ENCODE measurements at places on chromosomes 1 and 21.

- no peak for DNase-seq
Observed at GRCh38 chr1:95622609-95623008, 388.6 kb downstream of the RWDD3 start.

DNA sequence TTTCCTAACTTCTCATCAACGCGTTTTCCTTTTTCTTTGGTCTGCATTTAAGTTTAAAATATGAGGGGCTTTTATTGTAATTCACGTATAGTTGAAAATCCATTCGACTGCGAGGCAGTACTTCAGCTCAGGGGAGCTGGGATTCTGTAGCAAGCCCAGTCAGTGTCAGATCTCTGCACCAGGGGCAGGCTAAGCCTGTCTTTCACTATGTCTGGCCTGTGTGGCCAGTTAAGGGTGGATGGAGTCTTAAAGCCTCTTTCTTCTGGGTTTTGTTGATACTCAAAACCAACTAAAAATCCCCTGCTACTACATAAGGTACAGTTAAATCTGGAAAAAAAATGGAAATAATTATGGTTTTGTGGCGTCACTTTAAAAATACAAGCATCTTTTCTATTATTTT, 124.7 kb downstream of the TYW3 start:
- DNase-seq: no peak

- no peak for DNase-seq
Observed at GRCh38 chr1:7786795-7787194, 2.7 kb downstream of the PER3 start.

DNA sequence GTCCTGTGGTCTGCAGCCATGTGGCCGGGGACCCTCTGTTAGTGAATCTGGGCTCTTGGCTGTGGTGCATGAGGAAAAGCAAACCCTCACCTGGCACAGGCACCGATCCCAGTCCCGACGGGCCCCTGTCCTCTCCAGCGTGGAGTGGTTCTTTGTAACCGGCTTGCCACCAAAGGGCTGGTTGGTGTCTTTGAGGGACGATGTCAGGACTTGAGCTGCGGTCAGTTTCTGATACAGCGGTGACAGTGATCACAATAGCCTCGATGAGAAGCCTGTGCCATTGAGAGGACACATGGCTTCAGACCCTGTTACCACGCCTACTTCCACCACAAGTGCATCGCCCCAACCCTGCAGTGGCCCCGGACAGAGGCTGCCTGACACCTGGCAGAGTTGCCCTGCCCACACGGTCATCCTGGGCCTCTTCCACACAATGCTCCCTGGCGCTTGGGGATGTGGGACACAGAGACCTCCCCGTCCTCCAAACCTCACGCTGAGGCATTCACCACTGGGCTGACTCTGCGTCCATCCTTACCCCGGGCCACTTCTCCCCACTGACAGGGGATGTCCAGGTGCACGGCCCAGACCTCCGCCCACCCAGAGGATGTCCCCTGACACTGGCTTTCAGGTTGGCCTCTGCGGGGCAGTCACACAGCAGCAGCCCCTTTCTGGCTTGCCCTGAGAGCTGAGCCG, 18.8 kb upstream of the ACTRT2 start:
- no peak for DNase-seq

DNA sequence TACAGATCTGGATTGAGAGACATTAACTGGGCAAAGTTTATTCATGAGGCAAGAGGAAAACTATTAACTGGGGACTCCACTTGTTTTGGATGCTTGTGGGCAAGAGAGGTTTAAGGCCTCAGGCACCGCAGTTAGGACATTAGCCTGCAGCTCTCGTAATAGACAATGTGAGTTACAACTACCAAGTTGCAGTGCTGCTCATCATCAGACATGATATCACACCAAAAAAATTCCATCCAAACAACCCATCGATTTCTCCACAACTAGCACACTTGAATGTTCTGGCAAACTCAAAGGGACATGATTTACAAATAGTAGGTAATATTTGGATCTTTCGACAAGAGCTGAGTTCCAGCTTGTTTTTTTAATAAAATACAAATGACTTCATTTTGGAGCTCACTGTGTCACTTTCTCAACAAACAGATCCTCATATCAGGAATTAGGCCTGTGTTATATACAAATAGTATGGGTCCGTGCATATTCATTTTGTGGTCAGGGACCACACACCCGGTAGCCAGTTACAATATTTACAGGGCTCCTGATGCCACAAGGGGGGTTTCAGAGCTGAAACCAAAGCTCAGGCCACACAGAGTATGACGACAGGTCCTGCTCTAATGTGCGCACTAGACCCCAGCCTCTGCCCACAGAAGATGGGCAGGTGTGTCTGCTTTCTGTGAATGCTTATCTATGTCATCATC, 128.0 kb downstream of the TGFBR3 start:
- no peak for DNase-seq

DNA sequence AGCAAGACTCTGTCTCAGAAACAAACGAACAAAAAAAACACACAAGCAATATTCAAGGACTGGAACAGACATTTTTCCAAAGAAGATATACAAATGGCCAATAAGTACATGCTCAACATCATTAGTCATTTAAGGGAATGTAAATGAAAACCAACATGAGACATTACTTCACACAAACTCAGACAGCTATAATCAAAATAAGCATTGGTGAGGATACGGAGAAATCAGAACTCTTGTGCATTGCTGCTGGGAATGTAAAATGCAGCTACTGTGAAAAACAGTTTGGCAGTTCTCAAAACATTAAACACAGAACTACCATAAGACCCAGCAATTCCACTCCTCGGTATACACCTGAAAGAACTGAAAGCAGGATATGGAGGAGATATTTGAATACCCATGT, 15.4 kb downstream of the NOL9 start:
- no peak for DNase-seq

- DNase-seq: no peak
Observed at GRCh38 chr1:58072450-58072849, 474.1 kb downstream of the OMA1 start.

DNA sequence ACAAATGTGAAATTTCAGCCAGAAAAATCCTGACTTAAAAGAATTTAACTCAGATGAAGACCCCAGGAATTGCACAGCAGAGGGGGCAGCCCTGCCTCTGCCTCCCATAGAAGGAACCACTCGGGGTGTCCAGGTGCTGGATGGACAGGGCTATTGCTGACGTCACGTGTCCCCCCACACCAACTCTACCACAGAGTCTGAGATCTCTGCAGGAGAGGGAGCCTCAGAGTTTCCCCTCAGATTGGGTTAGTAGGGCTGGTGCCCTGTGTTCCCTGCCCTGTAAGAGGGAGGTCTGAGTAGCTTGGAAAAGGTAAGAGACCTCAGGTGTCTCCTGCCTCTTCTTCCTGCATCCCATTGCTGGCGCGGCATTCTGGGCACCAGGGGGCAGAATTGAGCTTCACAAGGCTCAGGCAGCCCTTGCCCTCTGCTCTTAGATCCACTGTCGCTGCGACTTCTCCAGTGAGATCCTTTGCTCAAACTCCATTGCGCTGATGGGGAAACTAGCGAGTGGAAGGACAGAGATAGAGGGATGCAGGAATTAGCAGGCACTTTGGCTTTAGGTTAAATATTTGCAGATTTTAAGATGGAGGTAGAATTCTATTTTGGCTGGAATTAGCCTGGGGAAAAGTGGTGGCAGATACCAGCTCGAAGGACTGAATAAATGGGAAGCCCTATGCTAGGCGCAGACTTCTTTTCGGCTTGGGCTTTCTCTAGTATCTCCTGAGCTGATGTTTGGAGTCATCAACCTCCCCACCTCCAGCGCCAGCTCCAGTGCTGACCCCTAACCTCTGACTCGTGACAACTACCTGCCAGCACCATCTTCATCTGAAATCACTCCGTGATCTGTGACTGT, 42.8 kb upstream of the DMBX1 start:
- peak; percentile 63 for DNase-seq

GRCh38 chr1:113674591-113674990, 84.7 kb downstream of the PHTF1 start:
- DNase-seq: no peak

GRCh38 chr1:4380564-4381168, 273.7 kb upstream of the AJAP1 start:
- no peak for DNase-seq

DNA sequence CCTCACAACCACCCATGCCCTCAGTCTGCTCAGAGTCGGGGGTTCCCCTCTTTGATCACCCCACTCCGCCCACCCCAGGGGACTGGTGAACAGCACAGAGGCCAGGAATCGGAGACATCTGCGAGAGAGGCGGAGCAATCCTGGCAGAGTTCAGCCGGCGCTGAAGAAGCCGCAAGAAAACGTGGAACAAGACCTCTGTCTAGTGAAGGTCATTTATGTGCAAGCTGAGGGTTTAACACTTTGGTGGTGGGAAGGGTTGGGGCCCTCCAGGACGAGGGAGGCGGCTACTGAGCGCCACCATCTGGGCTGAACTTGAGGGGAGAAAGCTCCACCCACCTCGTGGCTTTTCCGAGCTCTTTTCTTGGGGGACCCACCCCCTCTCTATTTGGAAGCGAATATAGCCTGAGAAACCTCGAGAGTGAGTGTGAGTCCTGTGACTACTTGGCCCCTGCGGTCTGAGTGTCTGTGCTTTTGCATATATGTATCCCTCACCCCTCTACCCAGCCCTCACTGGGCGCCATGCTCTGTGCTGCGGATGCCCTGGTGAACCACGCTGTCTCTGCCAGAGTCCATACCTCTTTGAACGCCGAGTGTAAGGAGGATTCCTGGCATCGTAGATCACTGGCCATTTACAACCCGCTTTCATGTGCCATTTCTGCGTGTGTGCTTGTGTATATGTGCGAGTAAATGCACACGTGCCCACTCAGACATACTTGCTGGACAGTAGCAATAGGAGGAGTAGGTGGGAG, 1.2 kb upstream of the EPHA10 start:
- DNase-seq: no peak

- no peak for DNase-seq
Observed at GRCh38 chr1:75265792-75266191, 131.6 kb downstream of the LHX8 start.

DNA sequence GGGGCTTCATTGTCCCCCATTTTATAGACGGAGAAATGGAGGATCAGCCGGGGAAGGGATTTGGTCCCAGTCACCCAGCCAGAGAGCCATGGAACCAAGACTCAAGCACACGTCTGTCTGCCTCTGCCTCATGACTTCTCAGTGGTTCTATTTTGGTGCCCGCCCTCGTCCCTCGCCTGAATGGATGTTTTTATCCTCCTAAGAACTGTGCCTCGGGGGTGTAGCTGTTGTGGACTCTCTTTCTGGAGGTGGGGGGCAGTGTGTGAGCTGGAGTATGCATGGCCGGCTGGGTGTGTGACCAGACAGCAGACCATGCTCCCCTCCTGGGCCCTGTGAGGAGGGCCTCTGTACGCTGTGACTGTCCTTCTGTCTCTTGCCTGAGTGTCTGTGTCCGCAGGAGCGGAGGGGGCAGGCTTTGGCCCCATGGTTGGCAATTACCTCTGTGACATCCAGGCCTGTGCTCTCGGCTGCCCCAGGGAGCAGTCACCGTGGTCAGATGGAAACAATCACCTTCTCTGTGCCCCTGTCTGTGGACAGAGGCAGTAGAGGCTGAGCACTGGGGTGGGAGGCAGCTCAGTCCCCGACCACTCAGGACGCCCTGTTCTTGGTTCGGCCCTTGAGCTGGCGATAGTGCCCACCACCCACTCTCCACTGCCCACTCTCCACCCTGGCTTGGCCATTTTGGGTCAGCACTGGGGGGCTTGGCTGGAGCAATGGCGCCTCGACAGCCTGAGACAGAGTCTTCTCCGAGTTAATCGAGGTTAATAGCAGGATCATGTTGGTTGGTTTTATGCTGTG, 20.4 kb downstream of the WNT4 start:
- no peak for DNase-seq

DNA sequence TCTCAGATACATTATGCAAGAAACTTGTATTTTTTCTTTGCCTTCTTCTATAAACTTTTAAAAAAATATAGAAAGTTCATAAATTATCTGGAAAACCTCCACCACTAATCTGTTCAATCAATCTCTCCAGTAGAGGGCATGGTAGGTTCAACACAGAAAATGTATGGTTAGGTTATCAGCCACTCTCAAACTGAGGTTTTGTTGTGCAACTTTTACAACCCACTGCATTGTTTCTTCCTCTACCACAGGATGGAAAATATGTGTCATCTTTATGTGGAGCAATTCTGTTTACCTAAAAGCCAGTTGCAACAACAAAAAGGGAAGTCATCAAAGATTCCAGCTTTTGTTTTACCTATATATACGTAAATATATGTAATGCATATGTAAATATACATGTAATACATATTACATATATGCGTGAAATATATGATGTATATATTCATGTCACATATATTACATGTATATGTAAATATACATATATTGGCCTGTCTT, 3.0 kb upstream of the RGS2 start:
- no peak for DNase-seq

- DNase-seq: no peak
Observed at GRCh38 chr1:154779551-154780189, 90.4 kb downstream of the KCNN3 start.

- DNase-seq: no peak
Observed at GRCh38 chr21:41503331-41503730, 4.6 kb downstream of the TMPRSS2 start.

DNA sequence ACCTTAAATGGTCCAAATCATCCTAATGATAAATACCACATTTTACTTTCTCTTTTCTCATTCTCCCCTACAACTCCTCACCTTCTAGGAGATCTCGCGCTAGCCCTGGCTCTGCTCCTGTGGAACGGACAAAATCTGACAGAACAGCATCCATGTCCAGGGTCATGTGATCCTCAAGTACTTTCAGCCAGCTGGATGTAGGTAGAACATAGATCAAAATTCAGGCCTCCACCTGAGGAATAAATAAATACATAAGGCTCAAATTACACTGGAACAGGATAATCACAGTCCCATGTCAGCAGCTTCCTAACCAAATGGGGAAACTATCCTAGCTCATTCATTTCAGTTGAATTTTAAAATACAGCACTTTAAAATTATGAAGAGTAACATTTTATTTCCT, 33.2 kb downstream of the OTUD7B start:
- no peak for DNase-seq

GRCh38 chr1:111599781-111600693, 19.6 kb upstream of the RAP1A start:
- DNase-seq: no peak

GRCh38 chr1:170351366-170351946, 180.5 kb upstream of the GORAB start:
- no peak for DNase-seq

DNA sequence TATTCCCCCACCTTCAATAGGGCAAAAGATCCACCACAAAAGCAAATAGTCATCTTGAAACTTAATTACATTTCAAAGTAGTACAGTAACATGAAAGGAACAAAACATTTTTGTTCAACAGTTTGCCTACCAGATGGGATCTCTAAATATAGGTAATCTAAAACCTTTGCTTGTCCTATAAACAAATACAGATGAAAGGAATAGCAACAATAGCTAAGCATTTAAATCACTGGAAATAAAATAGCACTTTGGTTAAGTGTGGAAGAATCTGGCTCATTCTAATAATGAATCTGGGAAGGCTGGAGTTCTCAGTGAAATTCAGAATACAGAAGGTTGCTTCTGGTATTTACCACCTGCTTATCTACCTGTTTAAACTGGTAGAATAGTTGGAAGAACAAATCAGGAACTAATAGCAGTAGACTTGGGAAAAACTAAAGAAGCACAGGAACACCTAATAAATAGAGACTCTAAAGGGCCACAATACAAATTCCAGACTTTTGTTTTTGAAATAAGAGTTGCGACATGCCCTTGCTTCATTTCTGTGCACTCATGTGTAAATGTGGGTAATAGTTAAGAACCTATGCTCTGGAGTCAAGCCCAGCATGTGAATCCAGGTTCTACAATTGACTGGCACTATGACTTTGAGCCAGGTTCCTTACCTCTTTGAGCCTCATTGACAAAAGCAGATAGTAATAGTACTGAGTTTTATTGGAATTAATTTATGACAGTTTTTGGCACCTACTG, 2.3 kb upstream of the LYPLAL1 start:
- no peak for DNase-seq

- no peak for DNase-seq
Observed at GRCh38 chr1:196148367-196148970, 459.8 kb downstream of the KCNT2 start.
